Activated CD4-positive, alpha-beta T cell treated with anti-CD3 and anti-CD28 coated beads, Interleukin-2, amount 50 U/mL, for 24 hours (primary cell): ENCODE measurements at places on chromosomes 2 and 18.
A peak's percentile ranks its signal among the peaks of the same experiment; 100 is the strongest.

DNA sequence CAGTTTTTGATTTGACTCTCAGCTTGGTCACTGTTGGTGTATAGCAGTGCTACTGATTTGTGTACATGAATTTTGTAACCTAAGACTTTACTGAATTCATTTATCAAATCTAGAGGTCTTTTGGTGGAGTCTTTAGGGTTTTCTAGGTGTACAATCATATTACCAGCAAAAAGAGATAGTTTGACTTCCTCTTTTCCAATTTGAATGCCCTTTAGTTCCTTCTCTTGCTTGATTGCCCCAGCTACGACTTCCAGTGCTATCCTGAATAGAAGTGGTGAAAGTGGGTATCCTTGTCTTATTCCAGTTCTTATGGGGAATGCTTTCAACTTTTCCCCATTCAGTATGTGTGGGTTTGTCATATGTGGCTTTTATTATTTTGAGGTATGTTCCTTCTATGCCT lies 312.9 kb upstream of the REV1 start:
- no peak for DNase-seq

GRCh38 chr2:95015261-95015912 lies 10.1 kb upstream of the MAL start:
- DNase-seq, result no peak

GRCh38 chr2:152097801-152098495 lies 896 bp downstream of the CACNB4 start:
- no peak for DNase-seq

DNA sequence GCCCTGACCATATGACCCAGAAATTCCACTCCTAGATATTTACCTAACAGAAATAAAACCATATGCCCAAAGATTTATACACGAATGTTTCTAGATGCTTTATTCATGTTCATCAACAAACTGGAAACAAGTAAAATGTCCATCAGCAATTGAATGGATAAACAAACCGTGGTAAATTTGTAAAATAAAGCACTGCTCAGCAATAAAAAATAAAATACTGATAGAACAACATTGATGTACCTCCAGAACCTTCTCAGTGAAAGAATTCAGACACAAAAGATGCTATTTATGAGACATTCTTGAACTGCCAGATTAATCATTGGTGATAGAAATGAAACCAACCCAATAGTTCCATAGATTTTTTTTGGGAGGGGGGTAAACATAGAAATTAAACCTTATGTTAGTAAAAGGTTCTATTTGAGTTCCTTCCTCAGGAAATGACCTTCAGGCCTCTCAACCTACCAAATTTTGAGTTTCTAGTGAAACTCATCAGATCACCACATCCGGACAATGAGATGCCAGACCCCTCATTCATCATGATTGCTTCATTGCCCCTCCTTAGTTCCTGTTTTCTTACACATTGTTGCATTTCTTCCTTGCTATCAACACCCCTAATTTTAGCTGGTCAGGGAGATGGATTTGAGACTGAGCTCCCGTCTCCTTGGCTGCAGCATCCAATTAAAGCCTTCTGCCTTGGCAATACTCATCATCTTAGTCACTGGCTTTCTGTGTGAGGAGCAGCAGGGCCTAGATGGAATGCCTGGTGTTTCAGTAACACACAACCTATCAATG lies 203.5 kb downstream of the LPIN1 start:
- DNase-seq, result no peak

GRCh38 chr2:167048829-167049228 lies 160.5 kb downstream of the XIRP2 start:
- DNase-seq, result no peak

DNA sequence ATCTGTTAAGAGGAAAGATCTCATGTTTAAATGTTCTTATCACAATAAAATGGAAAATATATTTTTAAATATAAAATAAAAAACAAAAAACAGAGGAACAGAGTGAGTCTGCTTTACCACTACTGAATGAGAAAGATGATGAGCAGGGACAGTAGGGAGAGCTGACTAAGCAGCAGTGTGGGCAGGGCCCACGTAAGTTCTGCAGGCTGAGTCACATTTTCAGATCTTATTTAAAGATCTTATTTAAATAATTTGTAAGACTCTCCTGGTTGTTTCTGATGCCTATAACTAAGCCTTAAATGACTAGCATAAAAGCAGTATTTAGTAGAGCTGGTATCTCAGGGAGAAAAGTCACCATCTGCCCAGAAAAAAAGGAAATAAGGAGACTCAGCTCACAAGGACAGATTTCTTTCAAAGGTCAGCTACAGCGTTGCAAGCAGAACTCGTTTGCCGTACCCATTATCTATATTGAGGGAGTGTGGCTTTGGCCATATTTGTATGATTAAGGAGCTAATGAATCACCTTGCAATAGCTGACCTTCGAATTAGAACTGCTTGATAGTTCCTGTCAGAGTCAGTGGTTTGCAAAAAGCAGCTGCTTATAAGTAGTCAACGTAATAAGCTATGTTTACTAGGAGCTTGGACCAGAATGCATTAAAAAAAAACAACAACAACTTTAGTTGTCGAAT lies 322.1 kb upstream of the CHAC2 start:
- no peak for DNase-seq

GRCh38 chr18:8525692-8526091 lies 83.5 kb upstream of the RAB12 start:
- DNase-seq, result no peak

- no peak for DNase-seq
Measured at GRCh38 chr2:203763938-203764664, 57.7 kb downstream of the CD28 start.

DNA sequence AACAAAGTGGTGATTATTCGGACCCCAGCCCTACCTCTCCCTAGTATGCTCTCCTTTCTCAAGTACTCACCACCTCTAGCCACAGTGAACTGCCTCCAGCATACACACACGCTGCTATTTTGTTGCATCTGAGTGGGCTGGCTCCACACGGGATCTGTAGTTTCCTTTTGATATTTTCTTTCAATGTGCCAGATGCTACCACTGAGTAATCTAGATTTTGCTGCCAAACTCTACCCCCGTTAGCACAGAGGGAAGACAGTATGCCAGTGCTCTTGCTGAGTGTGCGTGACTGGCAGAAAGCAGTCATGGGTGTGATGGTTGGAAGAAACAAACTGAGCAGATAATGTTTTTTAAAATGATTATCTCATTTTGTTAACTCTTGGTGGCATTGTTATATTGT lies 11.6 kb downstream of the CFLAR start:
- peak; percentile 28 for DNase-seq

GRCh38 chr2:45018023-45018422 lies 8.8 kb upstream of the SIX2 start:
- DNase-seq, result no peak

GRCh38 chr2:30721241-30721640 lies 86.0 kb downstream of the CAPN13 start:
- no peak for DNase-seq

DNA sequence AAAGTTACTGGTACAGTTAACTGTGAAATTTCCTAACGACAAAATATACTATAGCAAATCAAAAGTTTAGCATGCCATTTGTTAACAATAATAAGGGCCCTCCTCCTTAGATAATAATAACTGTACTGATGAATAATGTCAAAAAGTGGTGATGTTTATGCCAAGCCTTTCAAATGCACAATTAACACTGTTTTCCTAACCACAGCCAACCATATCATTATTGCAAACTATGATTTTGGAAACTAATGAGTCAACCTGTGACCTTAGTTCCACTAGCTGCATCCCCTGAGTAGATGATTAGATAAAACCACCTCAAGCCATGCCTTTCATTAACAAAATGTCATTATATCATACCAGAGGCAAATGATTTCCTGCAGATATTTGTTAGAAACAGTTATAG lies 25.1 kb upstream of the GPR75 start:
- DNase-seq, result no peak

DNA sequence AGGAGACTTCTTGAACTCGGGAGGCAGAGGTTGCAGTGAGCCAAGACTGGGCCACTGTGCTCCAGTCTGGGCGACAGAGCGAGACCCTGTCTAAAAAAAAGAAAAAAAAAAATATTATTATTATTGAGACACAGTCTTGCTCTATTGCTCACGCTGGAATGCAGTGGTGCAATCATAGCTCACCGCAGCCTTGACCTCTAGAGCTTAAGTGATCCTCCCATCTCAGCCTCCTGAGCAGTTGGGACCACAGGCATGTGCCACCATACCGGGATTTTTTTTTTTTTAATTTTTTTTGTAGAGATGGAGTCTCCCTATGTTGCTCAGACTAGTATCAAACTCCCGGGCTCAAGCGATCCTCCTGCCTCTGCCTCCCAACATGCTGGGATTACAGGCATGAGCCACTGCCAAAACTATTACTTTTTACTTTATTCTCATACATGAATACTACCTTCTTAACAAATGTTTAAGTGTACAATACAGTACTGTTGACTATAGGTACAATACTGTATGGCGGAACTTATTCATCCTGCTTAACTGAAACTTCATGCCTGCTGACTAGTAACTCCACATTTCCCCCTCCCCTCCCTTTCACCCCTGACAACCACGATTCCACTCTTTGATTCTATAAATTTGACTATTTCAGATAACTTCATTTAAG lies 15.5 kb downstream of the FBXO11 start:
- DNase-seq, result no peak

- no peak for DNase-seq
Measured at GRCh38 chr2:75679556-75679955, 31.2 kb downstream of the GCFC2 start.

- peak; percentile 75 for DNase-seq
Measured at GRCh38 chr18:79528846-79529245, 133.1 kb downstream of the NFATC1 start.

DNA sequence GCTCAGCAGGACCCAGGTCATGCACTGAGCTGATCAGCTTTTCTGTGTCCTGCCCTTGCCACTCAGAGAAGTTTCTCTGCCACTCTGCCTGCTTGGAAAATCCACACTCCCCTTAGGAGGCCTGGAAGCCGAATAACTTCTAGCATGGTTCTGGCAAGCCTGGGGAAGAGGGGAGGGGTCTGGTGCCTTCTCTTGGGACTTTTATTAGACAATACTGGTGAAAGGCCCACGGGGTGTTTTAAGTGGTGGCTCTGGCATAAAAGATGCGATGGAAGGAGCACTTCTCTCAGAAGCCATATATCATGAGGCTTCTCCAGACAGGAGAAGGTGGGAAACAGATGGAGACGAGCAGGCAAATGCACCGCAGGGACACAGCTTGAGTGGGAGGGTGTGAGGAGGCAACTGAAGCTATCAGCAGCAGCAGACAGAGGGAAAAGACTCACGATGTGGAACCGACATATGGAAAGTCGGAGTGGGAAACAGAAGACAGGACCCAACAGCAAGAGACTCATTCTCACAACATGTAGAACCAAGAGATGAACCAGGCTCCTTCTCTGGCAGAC lies 141.8 kb upstream of the CTNNA2 start:
- DNase-seq, result no peak

GRCh38 chr2:54546923-54547720 lies 91.0 kb downstream of the SPTBN1 start:
- no peak for DNase-seq

DNA sequence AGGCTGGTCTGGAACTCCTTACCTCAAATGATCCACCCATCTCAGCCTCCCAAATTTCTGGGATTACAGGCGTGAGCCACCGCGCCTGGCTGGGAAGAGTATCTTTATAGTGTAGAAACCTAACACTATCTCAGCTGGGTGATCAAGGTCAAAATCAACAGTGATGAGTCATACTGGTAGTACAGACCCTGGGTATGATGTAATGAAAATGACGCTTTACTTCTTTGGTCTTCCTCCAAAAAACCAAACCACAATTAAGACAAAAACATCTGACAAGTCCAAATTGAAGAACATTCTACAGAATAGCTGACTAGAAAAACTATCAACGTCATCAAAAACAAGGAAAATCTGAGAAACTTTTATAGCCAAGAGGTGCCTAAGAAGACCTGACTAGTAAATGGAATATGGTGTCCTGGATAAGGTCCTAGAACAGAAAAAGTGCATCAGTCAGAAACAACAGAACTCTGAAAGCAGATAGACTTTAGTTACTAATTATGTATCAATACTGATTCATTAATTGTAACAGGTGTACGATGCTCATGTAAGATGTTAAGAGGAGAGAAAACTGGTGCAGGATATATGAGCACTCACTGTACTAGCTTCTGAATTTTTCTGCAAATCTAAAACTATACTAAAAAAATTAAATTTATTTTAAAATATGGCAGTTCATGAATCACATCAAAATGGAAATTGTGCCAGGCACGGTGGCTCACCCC lies 25.4 kb downstream of the PDCL3 start:
- no peak for DNase-seq

- DNase-seq, result no peak
Measured at GRCh38 chr2:69201259-69201658, 185.8 kb downstream of the GFPT1 start.

DNA sequence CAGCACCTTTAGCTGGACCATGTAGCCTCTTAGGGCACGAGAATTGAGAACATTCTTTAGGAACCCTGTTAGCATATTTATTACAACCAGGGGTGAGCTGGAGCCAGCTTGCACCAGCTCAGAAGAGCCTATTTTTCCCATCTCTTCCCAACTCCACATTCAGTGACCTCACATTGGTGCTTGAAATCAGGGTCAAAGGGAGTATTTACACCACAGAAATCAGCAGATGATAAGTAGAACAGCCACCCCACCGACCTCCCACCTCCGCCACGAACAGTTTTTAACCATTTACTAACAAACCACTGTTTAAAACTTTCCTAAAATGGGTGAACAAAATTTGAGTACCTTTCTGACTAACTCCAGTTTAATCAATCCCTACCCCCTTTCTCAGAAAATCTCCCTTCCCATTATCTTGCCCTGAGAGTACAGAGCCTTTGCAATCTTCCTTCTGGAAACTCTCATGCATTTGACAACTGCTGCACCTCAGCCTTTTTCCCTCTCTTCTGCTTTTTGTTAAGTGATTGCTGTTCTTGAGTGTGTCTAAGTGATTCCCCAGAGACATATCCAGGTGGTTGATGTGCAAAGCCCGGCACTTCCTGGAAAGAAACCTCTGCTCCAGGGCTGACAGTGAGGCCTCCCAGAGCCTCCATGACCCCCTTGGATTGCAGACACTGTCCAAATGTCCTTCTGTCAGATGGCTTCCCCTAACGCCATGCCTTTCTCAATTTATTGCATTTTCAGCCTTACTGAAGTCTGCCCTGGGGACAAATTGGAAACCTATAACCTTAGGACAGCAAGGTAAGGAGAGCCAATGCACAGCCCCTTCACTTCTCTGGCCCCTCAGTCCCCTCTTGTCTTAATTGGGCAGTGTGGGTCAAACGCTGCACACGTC lies 389.5 kb upstream of the TNP1 start:
- no peak for DNase-seq

- peak; percentile 5 for DNase-seq
Measured at GRCh38 chr2:106030287-106031268, 163.5 kb downstream of the UXS1 start.

GRCh38 chr2:59296279-59296678 lies 1055.2 kb upstream of the FANCL start:
- DNase-seq, result no peak
